ENCODE measurements at places on chromosomes 1 and 21. TPM values are rescaled to one million over a fixed set of nuclear protein-coding genes. Genes with fewer than 3 reads are reported as not detected.

GRCh38 chr1:66370462-66370971 lies 163.4 kb upstream of the SGIP1 start:
- H3K4me3 ChIP-seq: no peak overlapping the region
- H3K27ac ChIP-seq: no peak overlapping the region
- no peaks in the 10 kb centered on the region for H3K4me1 ChIP-seq
- DNase-seq: no peak

GRCh38 chr21:43927591-43928221 lies 62.7 kb downstream of the AGPAT3 start:
- no peak for DNase-seq
- no peaks in the 10 kb centered on the region for H3K36me3 ChIP-seq
- H3K4me1 ChIP-seq: peaks cover 31% of the 10 kb centered on the region

- no peaks in the 10 kb centered on the region for H3K36me3 ChIP-seq
- H3K4me3 ChIP-seq: no peak overlapping the region
- no peak overlapping the region for H3K27ac ChIP-seq
Measured at GRCh38 chr1:42144711-42145388, 8.4 kb upstream of the GUCA2B start.

GRCh38 chr1:60865166-60865565 lies 217.2 kb upstream of the NFIA start:
- no peak overlapping the region for H3K4me3 ChIP-seq
- no peaks in the 10 kb centered on the region for H3K27me3 ChIP-seq
- H3K36me3 ChIP-seq: no peaks in the 10 kb centered on the region
- DNase-seq: no peak
- no peak overlapping the region for H3K27ac ChIP-seq

- no peaks in the 10 kb centered on the region for H3K4me1 ChIP-seq
- H3K27ac ChIP-seq: no peak overlapping the region
- H3K4me3 ChIP-seq: no peak overlapping the region
- H3K27me3 ChIP-seq: no peaks in the 10 kb centered on the region
Measured at GRCh38 chr21:24183077-24183476, 1424.2 kb downstream of the MRPL39 start.

DNA sequence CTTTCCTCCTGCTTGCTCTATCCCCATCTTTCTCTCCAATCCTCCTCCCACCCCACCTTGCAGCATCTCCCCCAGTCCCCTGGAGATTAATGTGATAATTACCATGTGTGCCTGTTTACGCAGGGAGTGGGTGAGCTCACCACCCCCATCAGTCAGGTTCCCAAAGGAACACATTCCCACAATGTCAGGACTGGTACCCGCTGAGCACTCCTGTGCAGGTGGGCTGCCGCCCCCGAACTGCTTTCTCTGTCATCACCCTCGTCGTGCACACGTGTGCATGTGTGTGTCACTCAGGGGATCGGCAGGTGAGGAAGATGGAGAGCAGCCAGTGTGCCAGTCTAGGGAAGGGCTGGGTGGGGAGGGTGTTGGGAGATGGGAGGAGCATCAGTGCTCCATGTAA lies 163.4 kb downstream of the CACNA1E start:
- no peak overlapping the region for H3K27ac ChIP-seq
- no peaks in the 10 kb centered on the region for H3K36me3 ChIP-seq
- H3K27me3 ChIP-seq: peaks cover 19% of the 10 kb centered on the region

DNA sequence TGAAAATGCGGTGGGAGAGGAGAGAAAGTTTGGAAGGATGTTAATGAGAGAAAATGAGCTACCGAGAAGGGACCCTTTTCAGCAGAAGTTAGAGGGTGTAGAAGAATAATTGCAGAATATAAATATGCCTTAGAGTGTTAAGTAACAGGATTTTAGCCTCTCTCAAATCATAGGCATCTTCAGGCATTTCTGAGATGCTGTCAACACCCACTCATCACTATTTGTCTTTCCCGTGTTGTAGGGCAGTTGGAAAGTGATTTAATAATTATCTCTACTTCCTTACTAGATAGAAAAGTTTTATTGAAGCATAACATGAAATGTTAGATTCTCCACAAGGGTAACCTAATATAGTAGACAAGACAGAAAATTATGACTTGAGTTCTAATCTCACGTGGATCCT lies 96.4 kb upstream of the RGS4 start:
- no peak for DNase-seq
- H3K4me3 ChIP-seq: no peak overlapping the region
- no peaks in the 10 kb centered on the region for H3K27me3 ChIP-seq
- no peak overlapping the region for H3K27ac ChIP-seq

DNA sequence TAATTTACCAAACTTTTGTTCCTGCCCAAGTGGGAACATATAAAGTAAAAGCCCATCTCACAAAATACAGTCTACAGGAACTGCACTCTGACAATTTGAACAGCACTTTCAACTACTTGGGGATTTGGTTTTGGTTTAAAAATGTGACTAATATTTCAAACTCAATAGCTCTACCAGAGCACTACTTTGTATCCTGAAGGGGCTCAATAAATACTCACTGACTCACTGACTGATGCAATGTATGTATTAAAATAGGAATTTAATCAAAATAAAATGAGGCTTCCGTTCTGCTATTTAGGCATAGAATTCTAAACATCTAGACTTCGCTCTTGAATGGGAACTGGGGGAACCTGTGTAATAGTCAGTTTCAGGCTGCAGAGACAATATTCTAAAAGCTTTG lies 21.9 kb downstream of the EFCAB14 start:
- no peak for DNase-seq
- peaks cover 7% of the 10 kb centered on the region for H3K4me1 ChIP-seq
- no peaks in the 10 kb centered on the region for H3K27me3 ChIP-seq
- H3K36me3 ChIP-seq: no peaks in the 10 kb centered on the region

DNA sequence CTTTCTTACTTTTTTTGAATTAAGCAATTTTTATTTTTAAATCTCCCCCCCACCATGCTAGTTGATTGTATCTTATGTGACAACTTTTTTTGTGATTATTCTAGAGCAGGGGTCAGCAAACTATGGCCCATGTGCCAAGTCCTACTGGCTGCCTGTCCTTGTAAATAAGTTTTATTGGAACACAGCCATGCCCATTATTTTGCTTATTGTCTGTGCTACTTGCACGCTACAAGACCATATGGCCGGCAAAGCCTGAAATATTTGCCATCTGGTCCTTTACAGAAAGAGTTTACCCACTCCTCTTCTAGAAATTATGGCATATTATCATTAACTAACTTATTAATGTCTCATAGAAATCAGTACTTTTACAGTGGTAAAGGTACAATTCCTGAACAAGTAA lies 51.7 kb downstream of the AK5 start:
- DNase-seq: no peak
- H3K27ac ChIP-seq: no peak overlapping the region
- H3K4me1 ChIP-seq: no peaks in the 10 kb centered on the region
- no peaks in the 10 kb centered on the region for H3K27me3 ChIP-seq
- no peak overlapping the region for H3K4me3 ChIP-seq

DNA sequence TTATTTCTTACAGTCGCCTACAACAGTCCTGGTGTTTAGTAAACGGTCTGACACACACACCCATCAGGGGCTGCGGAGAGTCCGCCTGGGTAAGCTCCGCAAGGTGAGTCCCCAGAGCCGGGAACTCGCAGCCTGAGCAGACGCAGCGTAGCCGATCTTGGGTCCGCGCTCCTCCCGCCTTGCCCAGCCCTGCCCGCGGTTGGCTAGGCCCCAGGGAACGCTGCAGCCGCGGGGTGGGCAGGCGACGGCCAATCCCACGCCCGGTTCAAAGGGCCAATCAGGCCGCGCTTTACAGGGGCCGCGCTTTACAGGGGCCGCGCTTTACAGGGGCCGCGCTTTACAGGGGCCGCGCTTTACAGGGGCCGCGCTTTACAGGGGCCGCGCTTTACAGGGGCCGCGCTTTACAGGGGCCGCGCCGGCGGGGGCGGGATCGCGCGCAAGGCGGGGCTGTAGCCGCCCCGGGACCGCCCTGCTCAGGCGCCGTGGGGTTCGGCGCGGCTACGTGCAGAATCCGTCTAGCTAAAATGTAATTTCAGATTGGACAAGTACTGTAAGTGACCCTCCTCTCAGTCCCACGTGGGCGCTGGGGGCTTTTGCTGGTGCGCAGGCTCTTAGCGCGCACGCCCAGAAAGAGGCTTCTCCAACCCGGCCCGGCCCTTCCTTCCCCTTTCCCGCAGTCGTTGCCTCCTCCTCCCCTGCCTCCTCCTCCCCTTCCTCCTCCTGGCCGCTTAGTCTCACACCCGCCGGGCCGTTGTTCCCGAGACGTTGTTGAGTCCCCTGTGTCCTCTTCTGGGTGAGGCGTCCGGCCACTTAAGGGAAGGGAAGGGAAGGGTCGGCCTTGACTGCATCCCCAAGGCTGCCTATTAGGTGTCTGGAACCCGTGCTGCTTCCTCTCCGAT lies at the start of gene FGGY:
TSS of gene FGGY (plus strand) at position 737 of the 899 bp plus-strand sequence. CDS start 24,456 bp downstream, outside the sequence.
- DNase-seq: peak; percentile 97
- H3K4me1 ChIP-seq: no peaks in the 10 kb centered on the region
- no peaks in the 10 kb centered on the region for H3K36me3 ChIP-seq
- H3K27me3 ChIP-seq: no peaks in the 10 kb centered on the region
- H3K4me3 ChIP-seq: peak within 1 kb of the TSS; percentile 48
- peak within 1 kb of the TSS; percentile 89 for H3K27ac ChIP-seq

GRCh38 chr21:17610911-17611310 lies 1.8 kb downstream of the BTG3 start:
- H3K27me3 ChIP-seq: no peaks in the 10 kb centered on the region
- H3K27ac ChIP-seq: peak overlapping the region; percentile 87
- DNase-seq: peak; percentile 21
- H3K4me1 ChIP-seq: no peaks in the 10 kb centered on the region
- peak overlapping the region; percentile 70 for H3K4me3 ChIP-seq

DNA sequence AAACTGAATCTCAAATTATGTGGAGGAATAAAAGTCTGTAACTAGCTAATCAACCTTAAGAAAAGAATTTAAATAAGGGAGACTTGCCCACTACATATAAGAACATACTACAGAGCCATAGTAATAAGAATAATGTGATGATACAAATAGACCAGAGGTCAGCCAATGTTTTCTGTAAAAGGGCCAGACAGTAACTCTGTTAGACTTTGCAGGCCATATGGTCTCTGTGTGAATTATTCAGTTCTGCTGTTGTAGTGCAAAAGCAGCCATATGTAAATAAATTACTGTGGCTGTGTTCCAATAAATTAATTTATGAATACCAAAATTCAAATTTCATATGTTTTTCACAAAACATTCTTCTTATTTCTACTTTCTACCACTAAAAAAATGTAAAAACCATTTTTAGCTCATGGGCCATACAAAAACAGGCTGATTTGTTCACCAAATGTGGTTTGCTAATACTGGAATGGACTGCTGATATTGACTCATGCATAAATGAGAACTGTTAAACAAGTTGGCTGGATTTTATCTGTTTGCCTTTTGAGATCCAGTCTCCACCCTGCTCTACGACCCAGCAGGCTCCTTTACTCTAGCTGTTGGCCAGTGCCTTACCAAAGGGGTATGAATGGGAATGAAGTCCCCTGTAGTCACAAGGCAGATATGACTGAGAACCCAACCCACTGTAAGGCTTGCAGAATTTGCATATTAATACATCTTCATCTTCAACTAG lies 98.2 kb upstream of the ZNHIT6 start:
- H3K27me3 ChIP-seq: no peaks in the 10 kb centered on the region
- H3K27ac ChIP-seq: no peak overlapping the region
- no peak for DNase-seq

GRCh38 chr1:243420946-243421685 lies 165.3 kb downstream of the SDCCAG8 start:
- H3K4me3 ChIP-seq: no peak overlapping the region
- no peak overlapping the region for H3K27ac ChIP-seq
- DNase-seq: no peak
- no peaks in the 10 kb centered on the region for H3K27me3 ChIP-seq
- H3K36me3 ChIP-seq: no peaks in the 10 kb centered on the region
- no peaks in the 10 kb centered on the region for H3K4me1 ChIP-seq

- no peak overlapping the region for H3K27ac ChIP-seq
- H3K4me3 ChIP-seq: no peak overlapping the region
Measured at GRCh38 chr1:17665950-17666720, 89.0 kb upstream of the ACTL8 start.

DNA sequence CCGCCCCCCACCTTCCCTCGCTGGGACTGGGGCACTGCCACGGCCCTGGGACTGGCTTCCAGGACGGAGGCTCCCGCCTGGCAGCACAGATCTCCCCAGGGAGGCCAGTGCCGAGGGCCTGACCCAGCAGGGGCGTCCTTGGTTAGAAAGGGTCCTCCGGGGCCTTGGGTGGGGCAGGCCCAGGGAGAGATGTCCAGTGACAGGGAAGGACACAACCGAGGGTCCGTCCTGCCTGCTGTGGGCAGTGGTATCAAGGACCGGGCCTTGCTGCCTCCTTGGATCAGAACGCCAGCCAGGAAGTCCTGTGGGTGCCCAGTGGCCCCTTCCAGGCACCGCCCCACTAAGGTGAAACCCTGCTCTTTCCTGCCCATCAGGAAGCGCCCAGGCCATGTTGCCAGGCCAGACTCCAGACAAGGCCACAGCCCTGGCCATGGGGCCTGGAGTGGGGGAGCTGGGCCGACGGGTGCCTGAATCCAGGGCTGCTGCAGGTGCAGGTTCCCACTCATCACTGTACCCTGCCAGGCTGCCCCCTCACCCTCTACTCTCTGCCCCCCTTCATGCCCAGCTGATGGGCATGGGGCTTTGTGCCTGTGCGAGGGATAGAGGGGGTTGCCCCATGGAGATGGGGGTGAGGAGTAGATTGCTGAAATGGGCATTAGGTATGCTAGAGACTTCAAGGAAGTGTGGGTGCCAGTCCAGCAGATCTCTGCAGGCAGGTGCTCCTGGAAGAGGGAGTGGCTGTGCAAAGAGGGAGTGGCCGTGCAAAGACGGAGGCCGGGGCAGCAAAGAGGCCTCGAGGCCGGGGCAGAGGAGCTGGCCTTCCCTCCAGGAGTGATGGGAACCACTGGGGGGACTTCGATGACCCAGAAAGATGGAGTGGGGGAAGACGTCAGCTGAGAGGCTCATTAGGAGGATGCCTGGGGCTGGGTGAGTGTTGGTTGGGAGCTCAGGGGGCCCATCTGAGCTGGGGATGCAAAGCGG lies 2.2 kb upstream of the PRKCZ start:
- no peaks in the 10 kb centered on the region for H3K36me3 ChIP-seq
- H3K27ac ChIP-seq: no peak overlapping the region
- H3K27me3 ChIP-seq: no peaks in the 10 kb centered on the region
- no peak for DNase-seq
- H3K4me1 ChIP-seq: peaks cover 3% of the 10 kb centered on the region

GRCh38 chr1:78650114-78650660 lies 556 bp downstream of the IFI44 start:
- no peaks in the 10 kb centered on the region for H3K27me3 ChIP-seq
- DNase-seq: no peak
- no peaks in the 10 kb centered on the region for H3K36me3 ChIP-seq
- peak overlapping the region; percentile 16 for H3K4me3 ChIP-seq

GRCh38 chr1:88984569-88984968 lies 7.9 kb downstream of the KYAT3 start:
- H3K27me3 ChIP-seq: no peaks in the 10 kb centered on the region
- H3K4me3 ChIP-seq: no peak overlapping the region
- peaks cover 3% of the 10 kb centered on the region for H3K4me1 ChIP-seq
- peak overlapping the region; percentile 28 for H3K27ac ChIP-seq

DNA sequence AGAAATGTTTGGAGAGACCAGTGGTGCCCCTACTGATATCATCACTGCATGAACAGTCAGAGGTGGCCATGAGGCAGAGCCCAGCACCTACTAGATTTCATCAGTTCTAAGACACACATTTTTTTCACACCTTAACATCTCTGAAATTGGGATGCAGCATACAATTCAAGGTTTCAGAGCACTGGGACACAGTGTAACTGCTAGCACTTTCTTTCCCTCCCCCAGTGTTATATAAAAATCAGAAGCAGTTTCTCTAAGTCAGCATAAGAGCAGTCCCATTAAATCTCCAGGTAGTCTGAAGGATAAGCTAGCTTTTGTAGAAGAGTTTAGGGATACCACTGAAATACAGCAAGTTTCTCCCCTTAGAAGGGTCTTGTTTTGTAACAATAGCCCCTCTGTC lies 10.0 kb upstream of the ANGPTL7 start:
- H3K27ac ChIP-seq: peak overlapping the region; percentile 16
- no peaks in the 10 kb centered on the region for H3K27me3 ChIP-seq
- H3K4me3 ChIP-seq: no peak overlapping the region
- no peaks in the 10 kb centered on the region for H3K36me3 ChIP-seq

Gene DPT
- total RNA-seq: 4.7 TPM

Gene SPRR1B
- not detected for total RNA-seq

All from prostate gland (tissue), 2 donors.